Parietal lobe (tissue), 2 donors: ENCODE measurements at places on chromosomes 16 and 17. TPM values are rescaled to one million over a fixed set of nuclear protein-coding genes. Genes with fewer than 3 reads are reported as not detected.

NEUROD2 gene
- 116 TPM for total RNA-seq

FOXC2 gene
- not detected for total RNA-seq

C17orf67 gene
- 1.3 TPM for total RNA-seq

IRF8 gene
- total RNA-seq: 3.1 TPM

SLX4 gene
- 15.7 TPM for total RNA-seq

CACNG1 gene
- total RNA-seq: 0.63 TPM

CCL23 gene
- total RNA-seq: not detected

RBBP6 gene
- total RNA-seq: 98.9 TPM

ZPBP2 gene
- total RNA-seq: not detected

CCDC92B gene
- total RNA-seq: 2.8 TPM

NPIPB9 gene
- 11.6 TPM for total RNA-seq

KRTAP4-1 gene
- total RNA-seq: not detected

USP36 gene
- 32.9 TPM for total RNA-seq

EME1 gene
- 3.4 TPM for total RNA-seq

CDRT15 gene
- total RNA-seq: not detected

MYH13 gene
- total RNA-seq: not detected
